ENCODE measurements at places on chromosomes 5 and 9. TPM values are rescaled to one million over a fixed set of nuclear protein-coding genes. Genes with fewer than 3 reads are reported as not detected.
A peak's percentile ranks its signal among the peaks of the same experiment; 100 is the strongest.

DOCK8 gene
- 121 TPM for total RNA-seq

SPINK1 gene
- total RNA-seq: not detected

ADGRV1 gene
- total RNA-seq: 0.63 TPM

PCDHA1 gene
- total RNA-seq: not detected

- H3K27me3 ChIP-seq: peaks cover 2% of the 10 kb centered on the region
- H3K27ac ChIP-seq: peak overlapping the region; percentile 87
- H3K4me1 ChIP-seq: peaks cover 38% of the 10 kb centered on the region
- peak; percentile 91 for DNase-seq
- H3K36me3 ChIP-seq: peaks cover 28% of the 10 kb centered on the region
- H3K4me3 ChIP-seq: peak overlapping the region; percentile 87
Measured at GRCh38 chr5:39072925-39073766, 1.1 kb downstream of the RICTOR start.

GRCh38 chr9:107397076-107398044 lies 92.2 kb downstream of the KLF4 start:
- no peak overlapping the region for H3K4me3 ChIP-seq
- no peak overlapping the region for H3K27ac ChIP-seq
- DNase-seq: no peak
- H3K4me1 ChIP-seq: no peaks in the 10 kb centered on the region

DNA sequence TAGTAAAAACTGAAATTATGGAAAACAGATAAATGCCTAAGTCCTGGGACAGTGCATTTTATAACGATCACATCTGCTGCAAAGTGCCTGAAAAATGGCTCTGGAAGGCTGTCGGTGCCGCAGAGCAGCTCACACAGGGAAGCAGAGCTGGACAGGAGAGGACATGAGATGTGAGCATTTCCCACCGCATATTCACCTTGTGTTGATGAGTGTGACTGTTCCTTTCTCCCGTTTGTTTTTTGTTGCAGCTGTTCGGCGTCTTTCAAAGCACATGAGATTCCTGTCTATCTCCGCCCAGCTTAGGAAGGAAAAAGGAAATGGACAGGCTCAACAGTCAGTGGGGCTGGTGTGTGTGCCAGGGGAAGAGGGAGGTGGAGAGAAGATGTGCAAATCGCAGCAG lies 164.9 kb upstream of the SEMA6A start:
- H3K27ac ChIP-seq: no peak overlapping the region
- no peak for DNase-seq
- H3K36me3 ChIP-seq: no peaks in the 10 kb centered on the region
- H3K4me3 ChIP-seq: no peak overlapping the region
- no peaks in the 10 kb centered on the region for H3K4me1 ChIP-seq

- H3K4me1 ChIP-seq: peaks cover 31% of the 10 kb centered on the region
- no peaks in the 10 kb centered on the region for H3K27me3 ChIP-seq
- DNase-seq: peak; percentile 75
Measured at GRCh38 chr5:65721050-65721719, 724 bp downstream of the SGTB start.

GRCh38 chr9:136274786-136275654 lies 28.9 kb downstream of the CCDC187 start:
- H3K27ac ChIP-seq: no peak overlapping the region
- H3K36me3 ChIP-seq: no peaks in the 10 kb centered on the region
- no peak overlapping the region for H3K4me3 ChIP-seq
- no peaks in the 10 kb centered on the region for H3K27me3 ChIP-seq
- no peak for DNase-seq

DNA sequence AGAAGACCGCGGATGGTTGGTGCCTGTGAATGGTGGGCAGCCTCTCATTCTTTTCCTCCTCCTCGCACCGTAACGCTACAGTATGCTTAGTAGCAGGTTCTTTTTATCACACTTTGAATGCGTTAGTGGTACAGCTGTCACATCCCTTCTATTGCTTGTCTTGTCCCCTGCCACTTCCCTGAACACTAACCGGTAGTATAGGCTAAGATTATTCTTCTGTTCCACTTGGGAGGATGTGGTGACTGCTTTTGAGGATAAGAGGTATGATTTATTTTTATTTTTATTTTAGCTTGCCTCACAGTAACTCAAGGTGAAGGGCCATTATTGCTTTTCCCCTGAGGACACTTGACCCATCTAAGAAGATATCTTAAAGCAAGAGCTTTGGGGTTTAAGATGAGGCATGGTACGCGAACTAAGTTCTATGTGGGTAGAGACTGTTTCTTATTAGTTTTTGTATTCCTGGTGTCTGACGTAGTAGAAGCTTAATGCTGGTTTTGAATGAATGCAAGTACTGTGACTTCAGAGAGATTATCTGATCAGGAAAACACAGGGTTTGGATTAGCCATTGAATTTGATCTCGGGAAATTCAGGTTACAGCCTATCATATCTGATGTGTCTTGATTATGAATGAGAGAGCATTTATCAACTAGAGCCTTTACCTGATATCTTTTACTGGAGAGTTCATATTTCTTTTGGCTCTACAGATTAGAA lies 951 bp downstream of the UNC13B start:
- H3K27me3 ChIP-seq: peaks cover 26% of the 10 kb centered on the region
- peaks cover 12% of the 10 kb centered on the region for H3K4me1 ChIP-seq
- H3K27ac ChIP-seq: no peak overlapping the region
- peak overlapping the region; percentile 89 for H3K4me3 ChIP-seq
- H3K36me3 ChIP-seq: no peaks in the 10 kb centered on the region
- DNase-seq: no peak

DNA sequence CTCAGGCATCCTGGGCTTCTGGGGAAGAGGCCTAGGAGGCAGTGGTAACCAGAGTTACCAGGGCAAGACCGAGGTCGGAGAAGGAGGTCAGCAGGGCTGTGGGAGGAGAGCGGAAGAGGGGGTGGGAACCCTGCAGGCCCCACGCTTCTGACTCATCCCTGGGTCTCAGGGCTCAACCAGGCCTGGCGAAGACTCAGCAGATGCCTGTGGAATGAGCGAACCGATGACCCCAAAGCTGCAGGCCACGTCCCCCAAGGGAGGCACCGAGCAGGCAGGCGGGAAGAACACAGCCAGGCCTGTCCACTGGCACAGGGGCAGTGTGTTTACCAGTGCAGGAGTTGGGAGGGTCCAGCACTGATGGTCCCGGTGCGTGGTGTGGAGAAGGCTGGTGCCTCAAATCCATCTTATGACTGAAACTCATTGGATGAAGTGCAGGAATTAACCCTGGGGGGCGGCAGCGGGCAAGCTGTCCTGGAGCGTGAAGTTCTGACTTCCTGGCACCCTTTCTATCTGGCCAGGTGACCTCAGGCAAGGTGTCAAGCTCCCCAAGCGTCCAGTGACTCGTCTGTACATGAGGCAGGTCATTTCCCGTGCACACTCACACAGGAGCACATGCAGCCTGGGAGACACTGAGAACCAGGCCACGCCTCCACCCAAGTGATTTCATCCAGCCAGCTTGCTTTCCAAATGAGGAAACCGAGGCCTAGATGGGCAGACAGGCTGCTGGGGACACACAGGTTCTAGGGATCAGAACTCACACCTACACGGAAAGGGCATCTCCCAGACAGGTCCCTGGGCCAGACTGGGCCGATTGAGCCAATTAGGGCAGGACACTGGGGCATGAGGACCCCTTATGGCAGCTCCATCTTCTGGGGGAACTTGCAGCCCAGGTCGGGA lies 69.1 kb downstream of the ADAMTS2 start:
- no peaks in the 10 kb centered on the region for H3K27me3 ChIP-seq
- no peaks in the 10 kb centered on the region for H3K4me1 ChIP-seq
- H3K27ac ChIP-seq: no peak overlapping the region
- H3K4me3 ChIP-seq: no peak overlapping the region
- H3K36me3 ChIP-seq: no peaks in the 10 kb centered on the region

DNA sequence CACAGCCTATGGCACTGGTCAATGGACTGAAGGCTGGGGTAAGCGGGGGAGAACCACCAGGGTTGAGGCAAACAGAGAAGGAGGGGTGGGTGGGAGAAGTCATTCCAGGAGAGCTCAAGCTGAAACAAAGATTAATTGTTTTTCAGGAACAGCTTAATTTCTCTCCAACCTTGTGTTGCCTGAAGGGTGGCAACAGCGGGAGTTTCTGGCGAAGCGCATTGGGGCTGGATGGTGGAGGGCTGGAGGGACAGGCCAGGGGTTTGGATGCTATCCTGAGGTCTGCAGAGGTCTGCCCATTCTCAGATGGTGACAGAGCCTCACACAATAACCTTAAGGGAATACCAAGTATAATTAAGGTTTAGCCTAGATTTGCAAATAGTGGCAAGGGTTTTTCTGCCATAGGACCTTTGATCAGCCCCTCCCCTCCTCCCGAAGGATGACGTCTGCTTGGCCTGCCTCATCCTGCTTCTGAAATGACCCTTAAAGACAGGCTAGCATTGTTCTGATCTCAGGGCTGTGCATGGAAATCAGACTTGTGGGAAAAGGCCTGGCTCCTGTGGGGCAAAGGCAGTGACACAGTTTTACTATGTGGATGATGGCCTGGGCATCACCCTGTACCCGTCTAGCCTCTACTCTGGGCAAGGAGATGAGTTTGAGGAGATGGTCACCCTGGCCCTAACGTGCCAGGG lies 32.7 kb downstream of the PSD2 start:
- no peak for DNase-seq
- H3K4me3 ChIP-seq: no peak overlapping the region
- no peaks in the 10 kb centered on the region for H3K4me1 ChIP-seq
- H3K27ac ChIP-seq: no peak overlapping the region
- no peaks in the 10 kb centered on the region for H3K36me3 ChIP-seq

DNA sequence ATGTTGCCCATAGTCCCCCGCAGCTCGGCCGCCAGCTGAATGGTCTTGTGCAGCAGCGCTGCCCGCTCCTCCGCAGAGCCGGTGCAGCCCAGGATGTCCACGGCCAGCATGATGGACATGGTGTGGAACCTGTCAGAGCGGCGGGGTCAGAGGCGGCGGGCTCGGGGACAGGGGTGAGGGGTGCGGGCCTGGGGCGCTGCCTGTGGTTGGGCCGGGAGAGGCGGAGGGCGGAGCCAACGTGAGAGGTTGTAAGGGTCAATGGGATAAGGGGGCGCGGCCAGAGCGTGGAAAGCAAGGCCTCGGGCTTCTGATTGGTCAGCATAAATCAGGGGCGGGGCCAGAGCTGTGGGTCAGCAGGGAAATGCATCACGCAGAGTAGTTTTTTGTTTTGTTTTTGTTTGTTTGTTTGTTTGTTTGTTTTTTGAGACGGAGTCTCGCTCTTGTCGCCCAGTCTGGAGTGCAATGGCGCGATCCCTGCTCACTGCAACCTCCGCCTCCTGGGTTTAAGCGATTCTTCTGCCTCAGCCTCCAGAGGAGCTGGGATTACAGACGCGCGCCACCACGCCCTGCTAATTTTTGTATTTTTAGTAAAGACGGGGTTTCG lies 6.8 kb upstream of the TOR2A start:
- H3K27me3 ChIP-seq: no peaks in the 10 kb centered on the region
- H3K36me3 ChIP-seq: peaks cover 34% of the 10 kb centered on the region
- H3K4me1 ChIP-seq: peaks cover 1% of the 10 kb centered on the region
- no peak overlapping the region for H3K27ac ChIP-seq
- no peak overlapping the region for H3K4me3 ChIP-seq

- peaks cover 42% of the 10 kb centered on the region for H3K36me3 ChIP-seq
- no peaks in the 10 kb centered on the region for H3K27me3 ChIP-seq
- no peak for DNase-seq
- H3K27ac ChIP-seq: no peak overlapping the region
Measured at GRCh38 chr9:128887914-128888350, 6.0 kb downstream of the LRRC8A start.

DNA sequence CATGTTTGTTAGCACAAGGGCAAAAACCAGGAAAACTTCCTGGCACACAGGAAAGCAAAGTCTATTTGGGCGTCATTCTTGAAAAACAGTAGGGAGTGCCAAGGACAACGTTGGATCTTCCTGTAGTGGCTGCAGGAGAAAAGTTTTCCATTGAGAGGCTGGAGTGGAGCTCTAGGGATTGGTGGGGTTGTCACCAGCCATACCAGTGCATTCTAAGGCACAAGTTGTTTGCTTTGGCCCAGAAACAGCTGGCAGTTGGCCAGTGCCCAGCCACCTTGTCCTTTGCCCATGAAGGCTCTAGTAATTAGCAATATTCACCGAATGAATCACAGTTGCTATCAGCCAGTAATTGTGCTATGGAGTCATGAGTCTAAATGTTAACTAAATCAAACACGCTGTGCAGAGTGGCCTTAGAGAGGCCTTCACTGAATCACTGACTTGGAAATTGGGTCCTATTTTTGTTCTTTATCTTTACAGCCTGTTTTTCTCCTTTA lies 26.4 kb downstream of the TNFSF15 start:
- H3K4me3 ChIP-seq: no peak overlapping the region
- DNase-seq: no peak
- no peaks in the 10 kb centered on the region for H3K36me3 ChIP-seq
- H3K27ac ChIP-seq: no peak overlapping the region

DNA sequence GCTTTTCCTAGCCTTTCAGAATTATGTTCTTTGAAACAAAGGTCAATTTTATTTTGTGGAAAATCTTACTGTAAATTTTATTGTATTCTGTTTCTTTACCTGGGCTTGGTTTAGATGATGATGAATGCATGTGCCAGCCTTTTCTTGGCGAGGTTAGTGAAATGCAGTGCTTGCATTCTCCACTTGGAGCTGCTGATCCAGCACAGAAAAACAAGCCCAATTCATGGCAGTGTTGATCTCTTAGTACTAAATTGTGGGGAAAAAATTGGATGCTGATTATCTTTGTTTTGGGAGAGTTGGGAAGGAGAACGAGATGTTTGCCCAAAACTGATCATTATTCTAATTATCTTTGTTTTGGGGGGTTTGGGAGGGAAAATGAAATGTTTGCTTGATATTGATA lies 3.7 kb downstream of the HABP4 start:
- no peak overlapping the region for H3K4me3 ChIP-seq
- H3K36me3 ChIP-seq: peaks cover 2% of the 10 kb centered on the region
- DNase-seq: no peak
- peaks cover 13% of the 10 kb centered on the region for H3K27me3 ChIP-seq
- peaks cover 19% of the 10 kb centered on the region for H3K4me1 ChIP-seq
